Activated CD4-positive, alpha-beta T cell treated with anti-CD3 and anti-CD28 coated beads for 1 hour (primary cell): ENCODE measurements at places on chromosomes 12 and 14.

GRCh38 chr12:56816491-56816890, 53.4 kb downstream of the HSD17B6 start:
- DNase-seq = no peak

- DNase-seq = no peak
Observed at GRCh38 chr14:65972891-65973290, 513.3 kb upstream of the CCDC196 start.

DNA sequence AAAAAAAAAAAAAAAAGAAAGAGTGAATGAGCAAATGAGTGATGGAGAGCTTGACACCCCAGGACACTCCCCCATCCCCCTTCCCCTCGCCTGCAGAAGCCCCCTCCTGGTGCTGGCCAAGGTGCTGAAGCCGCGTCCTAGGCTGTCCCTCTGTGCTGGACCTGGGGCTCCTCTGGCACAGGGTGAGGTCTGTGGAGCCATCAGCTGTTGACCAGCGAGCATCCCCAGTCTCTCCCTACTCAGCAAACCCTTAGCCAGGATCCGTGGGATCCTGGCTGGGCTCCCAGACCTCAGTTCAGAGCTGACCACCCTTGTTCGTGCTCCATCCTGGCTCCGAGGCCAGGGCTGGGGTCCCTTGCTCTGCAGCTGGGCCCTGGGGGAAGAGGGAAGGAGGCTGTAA, 5.4 kb upstream of the KIF26A start:
- DNase-seq = no peak

GRCh38 chr12:1272142-1272541, 281.1 kb downstream of the ERC1 start:
- no peak for DNase-seq

DNA sequence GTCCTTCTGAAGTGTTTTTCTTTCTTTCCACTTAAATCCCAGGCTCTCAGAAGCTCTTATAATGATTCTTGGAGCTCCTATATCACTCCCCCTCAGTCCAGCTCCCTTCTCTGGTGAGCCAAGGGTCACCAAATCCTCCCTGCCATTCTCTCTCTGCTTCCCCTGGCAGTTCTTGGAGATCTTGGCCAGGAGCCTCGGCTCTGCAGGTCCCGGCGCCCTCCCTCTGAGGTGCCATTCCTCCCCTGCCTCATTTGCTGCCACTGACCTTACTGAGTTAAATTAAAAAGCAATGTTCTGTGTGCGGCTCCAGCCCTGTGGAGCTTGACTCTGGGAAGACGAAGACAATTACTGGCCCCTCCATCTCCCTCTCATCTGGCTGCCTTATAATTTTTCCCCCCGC, 7.0 kb downstream of the CISTR start:
- no peak for DNase-seq

DNA sequence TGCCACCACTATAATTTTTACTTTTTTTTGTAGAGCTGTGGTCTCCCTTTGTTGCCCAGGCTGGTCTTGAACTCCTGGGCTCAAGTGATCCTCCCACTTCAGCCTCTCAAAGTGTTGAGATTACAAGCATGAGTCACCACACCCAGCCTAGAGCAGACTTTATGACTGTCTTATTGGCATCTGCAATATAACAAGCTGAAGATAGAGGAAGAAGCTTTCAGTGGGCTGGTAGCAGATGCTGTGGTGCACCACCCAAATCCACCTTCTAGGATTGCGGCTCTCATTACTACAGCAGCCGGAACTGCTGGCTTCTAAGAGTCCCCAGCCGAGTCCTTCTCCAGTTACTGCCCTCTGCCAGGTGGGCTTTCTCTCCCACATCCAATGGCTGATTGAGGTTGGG, 7.6 kb upstream of the STK38L start:
- no peak for DNase-seq

DNA sequence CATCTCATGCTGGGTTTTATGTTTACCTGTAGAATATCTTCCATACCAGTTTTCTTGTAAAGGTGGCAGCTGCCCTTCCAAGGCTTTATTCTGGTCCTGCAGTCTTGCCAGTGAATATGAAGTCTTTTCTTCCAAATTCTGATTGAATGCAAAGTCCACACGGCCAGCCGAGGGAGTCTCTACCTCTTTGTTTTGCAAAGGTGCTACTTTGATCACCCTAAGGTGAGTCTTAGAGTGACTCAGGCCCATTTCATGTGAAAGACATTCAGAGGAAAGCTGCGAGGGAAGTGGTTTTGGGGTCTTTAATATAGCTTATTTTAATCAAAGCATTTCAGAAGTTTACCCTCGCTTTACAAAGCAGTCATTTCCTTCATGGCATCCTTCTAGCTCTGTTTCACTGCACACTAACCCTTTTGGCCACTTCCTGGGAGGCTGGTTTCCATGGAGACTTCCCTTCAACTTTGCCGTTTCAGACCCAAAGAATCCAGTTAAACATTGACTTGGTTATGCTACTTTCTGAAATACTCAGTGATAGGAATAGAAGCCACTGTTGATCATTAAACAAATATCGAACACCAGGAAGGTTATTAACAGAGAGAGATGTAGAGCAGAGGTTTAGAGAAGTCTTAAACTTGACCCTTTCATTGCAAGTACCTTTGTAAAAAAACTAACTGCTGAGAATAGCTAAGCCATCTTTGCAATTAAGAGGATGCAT, at the start of gene CCDC198:
Gene CCDC198 (minus strand): TSS at position 391 of the 715 bp plus-strand sequence. CDS start 142 bp downstream, at position 249.
- no peak for DNase-seq

- no peak for DNase-seq
Observed at GRCh38 chr12:91636721-91637120, 454.1 kb upstream of the DCN start.

GRCh38 chr14:48874711-48875110, 711.5 kb downstream of the RPS29 start:
- DNase-seq = no peak

GRCh38 chr14:55746558-55746957, 166.6 kb downstream of the KTN1 start:
- no peak for DNase-seq

GRCh38 chr14:52363041-52363704, 49.1 kb downstream of the PTGER2 start:
- no peak for DNase-seq

DNA sequence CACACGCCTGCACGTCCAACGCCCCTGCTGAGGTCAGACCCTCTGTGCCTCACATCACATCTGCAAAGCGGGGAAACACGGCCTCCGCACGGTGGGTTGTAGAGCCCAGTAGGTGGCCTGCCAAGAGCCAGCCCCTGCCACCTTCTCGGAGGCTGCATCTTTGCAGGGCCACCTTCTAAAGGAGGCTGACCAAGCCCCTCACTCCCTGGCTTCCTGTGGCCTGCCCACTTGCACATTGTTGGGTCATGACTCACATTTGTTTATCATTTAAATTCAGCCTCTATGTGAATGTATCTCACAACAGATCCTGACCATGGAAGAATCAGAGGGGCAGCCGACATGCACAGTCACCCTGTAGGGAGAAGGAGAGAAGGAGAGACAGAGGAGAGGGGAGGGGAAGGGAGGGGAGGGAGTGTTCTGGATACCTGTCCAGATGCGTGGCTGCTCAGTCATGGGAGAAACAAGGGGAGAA, 319.5 kb upstream of the DIO3 start:
- no peak for DNase-seq

- no peak for DNase-seq
Observed at GRCh38 chr12:132813443-132813842, 15.2 kb downstream of the GOLGA3 start.

DNA sequence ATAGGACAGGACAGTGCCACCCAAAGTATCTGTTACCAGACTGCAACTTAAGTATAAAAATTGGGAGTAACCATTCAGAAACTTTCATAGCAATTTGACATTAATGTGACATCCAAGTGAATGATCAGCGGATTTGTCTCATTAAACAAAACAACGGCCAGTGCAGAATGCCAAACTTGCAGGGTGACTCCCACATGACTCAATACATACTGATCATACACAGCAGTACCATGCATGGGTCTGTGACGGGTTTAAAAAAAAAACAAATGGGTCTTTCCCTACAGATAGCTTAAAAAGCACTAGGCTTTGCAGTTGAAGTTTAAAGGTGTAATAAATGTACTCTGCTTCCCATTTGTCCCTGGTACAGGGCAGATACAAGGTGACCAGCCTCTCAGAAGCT, 116.6 kb downstream of the SLC35F4 start:
- DNase-seq = no peak

- DNase-seq = no peak
Observed at GRCh38 chr14:67579040-67579439, 21.0 kb downstream of the PIGH start.

DNA sequence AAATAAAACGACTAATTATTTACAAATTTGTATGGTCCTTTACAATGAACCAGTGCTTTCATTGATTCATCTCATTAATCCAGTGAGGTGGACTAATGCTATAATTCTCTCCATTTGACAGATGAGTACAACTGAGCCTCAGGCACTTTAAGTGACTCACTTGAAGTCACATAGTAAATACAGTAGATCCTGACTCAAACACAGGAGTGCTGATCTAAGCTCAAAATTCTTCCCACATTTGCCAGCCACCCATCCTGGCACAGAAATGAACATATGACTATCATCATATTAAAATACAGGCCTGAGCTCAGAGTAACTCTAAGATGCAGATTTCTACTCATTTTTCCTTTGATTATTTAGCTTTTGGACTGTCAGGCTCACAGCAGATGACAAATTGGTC, 30.6 kb downstream of the SLC16A7 start:
- DNase-seq = no peak

DNA sequence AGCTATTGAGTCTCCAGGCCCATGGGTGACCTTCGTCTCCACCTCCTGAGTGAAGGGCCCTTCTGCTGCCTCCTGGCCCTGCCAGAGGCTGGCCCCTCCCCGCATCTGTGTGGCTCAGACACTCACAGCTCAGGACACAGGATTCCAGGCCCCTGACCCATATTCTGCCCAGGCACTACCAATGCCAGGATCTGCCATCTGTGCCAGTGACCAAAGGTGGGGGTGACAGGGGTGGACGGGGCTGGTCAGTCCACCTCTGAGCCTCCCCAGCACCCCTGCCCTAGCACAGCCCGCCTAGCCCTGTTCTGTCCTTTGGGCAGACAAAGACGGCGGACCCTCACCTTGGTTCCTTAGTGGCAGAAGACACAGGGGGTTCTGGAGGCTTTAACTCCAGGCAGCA, 2.8 kb downstream of the ASB2 start:
- no peak for DNase-seq

DNA sequence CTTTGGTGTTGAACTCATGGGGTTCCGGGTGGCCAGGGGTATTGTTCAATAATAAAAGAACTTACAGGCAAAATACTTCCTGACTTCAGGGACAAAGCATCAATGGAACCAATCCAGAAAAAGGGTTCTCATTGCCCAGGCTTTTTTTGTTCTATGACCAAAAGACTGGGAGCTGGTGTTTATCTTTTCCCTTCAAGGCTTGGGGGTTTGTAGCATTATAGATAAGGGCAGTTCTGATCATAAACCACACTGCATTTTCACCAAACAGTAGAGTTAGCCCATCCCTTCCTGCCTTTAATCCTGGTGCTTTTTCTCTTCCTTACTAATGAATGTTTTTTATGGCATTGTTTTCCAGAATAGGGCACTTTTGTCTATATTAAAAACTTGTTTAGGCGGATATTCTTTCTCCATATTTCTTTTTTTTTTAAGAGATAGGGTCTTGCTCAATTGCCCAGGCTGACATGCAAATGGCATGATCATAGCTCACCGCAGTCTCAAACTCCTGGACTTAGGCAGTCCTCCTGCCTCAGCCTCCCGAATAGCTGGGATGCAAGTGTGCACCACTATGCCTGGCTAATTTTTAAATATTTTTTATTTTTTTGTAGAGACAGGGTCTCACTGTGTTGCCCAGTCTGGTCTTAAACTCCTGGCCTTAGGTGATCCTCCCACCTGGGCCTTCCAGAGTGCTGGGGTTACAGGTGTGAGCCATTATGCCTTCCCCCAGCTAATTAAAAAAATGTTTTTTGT, 9.7 kb downstream of the FUT8 start:
- no peak for DNase-seq

DNA sequence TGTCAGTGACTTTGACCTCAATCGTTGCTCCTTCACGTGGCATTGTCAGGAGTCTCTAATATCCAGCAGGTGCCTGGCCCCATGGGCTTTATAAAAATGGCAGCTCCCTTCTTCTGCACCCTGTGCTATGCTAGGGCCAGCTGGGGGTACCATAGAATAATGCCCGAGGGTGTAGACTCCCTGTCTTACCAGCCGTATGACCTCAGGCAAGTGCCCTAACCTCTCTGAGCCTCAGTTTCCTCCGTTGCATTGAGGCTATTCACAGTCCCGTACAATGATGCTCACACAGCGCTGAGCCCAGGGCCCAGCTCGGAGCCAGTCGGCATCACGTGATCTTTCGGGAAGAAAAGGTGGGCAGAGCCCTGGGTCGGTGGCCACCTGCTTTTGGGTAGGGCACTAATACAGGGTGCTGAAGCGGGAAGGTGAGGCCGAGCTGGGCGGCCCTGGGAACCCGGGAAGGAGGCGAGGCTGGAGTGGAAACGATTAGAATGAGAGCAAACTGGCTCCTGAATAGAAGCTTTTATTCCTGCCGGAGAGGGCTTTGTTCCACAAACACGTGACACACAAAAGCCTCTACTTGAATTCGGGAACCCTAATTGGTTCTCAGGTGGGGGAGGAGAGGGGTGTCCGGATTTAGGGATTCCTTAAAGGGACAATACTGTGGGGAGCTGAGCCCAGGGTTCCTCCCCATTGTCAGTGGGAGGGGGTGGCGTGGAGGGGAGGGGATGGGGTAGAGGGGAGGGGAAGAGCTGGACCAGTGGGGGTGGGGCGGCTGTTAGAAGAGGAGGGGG, 19.9 kb upstream of the MSI1 start:
- DNase-seq = no peak

DNA sequence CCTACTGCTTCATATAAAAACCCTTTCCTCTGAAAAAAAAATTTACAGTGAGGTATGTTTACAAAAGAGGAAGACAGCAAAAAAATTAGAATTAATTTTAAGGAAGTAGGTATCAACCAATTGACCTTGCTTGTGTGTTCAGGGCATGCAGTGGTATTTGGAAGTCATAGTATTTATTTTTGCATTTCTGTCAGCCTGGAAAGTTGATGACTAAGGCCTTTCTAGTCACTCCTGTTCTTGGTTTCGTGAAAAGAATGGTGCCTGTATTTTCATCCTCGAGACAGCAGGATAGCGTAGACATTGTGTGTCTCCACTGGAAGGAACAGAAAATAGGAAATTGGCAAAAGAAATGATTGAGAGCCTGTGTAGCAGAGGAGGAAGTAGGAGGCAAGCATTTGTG, 24.5 kb downstream of the SLC16A7 start:
- DNase-seq = no peak

- DNase-seq = no peak
Observed at GRCh38 chr12:29752121-29752520, 31.6 kb downstream of the TMTC1 start.

DNA sequence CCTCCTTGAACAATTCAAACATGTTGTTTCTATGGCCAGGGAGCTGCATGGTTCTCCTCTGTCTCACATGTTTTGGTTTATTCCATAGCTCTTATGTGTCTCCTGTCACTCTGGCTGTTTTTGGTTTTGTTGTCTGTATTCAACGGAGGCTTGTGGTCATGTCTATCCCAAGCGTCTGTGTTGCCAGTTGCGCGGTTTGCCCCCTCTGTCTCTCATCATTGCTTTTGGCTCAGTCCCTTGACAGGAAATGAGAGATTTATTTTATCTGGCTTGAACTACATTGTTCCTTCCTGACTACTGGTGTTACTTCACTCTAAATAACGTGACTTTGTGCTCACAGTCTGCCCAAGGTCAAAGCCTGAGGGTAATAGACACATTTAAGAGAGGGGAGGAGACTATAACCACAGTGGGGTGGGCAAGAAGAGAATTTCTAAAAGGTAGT, 96.4 kb upstream of the SOX5 start:
- no peak for DNase-seq

GRCh38 chr12:31819427-31819826, 90.6 kb upstream of the AMN1 start:
- no peak for DNase-seq
